RPMI8226 (cell line): ENCODE measurements at places on chromosomes 4 and X.

DNA sequence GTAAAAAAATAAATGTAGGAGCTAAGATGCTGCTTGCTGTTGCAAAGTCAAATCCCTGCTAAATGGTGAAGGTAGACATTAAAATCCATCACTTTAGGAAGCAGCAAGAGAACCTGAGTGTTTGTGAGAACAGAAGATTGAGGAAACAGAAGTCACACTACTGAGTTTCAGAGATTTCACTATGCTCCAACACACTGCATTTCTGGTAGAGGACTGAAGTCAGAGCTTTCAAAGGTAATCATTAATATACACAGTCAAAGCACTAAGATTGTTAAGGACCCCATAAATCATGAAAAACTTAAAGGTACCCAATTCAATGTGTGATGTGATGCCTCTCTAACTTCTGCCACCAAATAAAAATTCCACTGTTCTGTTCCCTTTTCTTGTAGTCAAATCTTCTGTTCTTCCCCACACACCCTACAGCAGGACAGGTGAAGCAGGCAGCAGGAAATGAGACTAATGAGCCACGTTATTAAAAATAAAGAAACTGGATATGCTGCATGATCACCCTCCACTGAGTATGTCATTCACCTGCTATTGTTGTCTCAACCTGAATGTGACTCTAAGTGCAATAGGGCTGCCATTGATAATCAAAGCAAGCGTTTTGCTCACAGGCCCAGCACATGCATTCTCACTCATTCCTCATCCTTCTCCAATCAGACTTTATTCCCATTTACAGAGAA, 28.9 kb upstream of the APELA start:
- DNase-seq: no peak

GRCh38 chr4:4603592-4603991, 61.7 kb upstream of the STX18 start:
- DNase-seq: no peak

- no peak for DNase-seq
These were observed 181.6 kb downstream of the LARP7 start for GRCh38 chr4:112818594-112818965.

DNA sequence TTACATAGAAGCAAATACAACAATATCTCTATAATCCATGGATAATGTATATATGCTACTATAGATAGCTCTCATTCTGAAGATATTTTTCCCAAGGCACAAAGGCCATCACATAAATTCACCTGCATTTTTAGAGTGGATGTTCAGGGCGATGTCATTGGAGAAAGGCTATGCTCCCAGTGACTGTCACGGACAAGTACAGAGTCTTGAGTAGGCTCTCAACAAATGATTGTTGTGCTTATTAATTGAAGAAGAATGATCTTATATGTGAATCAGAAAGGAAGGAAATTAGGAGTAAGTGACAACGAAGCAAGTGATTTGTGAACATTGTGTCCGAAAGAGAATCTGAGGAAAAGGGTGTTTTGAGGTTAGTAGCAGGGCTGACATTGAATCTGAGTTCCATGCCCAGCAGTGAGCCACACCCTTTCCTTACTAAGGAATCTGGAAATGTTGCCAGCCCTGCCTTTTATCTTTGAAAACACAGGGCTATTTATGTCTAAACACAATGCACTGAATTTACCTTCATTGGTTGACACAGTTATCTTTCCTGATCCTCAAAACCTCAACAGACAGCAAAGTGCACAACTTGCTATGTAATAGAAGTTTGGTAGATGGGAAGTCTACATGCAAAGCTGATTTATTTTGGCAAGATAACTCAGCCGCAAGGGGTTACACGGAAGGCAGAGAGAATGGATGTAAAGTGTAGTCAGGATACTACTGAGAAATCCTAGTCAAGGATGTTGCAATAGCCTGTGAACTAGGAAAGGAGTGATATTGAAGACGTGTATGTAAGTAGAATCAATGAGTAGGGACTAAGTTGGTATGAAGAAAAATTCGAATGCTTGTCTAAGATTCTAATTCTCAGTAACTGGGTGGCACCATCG, 50.4 kb downstream of the SORBS2 start:
- no peak for DNase-seq

- no peak for DNase-seq
These were observed 70.9 kb downstream of the MAGEB5 start for GRCh38 chrX:26286836-26287235.

GRCh38 chr4:187383181-187383580, 612.4 kb upstream of the ZFP42 start:
- no peak for DNase-seq

DNA sequence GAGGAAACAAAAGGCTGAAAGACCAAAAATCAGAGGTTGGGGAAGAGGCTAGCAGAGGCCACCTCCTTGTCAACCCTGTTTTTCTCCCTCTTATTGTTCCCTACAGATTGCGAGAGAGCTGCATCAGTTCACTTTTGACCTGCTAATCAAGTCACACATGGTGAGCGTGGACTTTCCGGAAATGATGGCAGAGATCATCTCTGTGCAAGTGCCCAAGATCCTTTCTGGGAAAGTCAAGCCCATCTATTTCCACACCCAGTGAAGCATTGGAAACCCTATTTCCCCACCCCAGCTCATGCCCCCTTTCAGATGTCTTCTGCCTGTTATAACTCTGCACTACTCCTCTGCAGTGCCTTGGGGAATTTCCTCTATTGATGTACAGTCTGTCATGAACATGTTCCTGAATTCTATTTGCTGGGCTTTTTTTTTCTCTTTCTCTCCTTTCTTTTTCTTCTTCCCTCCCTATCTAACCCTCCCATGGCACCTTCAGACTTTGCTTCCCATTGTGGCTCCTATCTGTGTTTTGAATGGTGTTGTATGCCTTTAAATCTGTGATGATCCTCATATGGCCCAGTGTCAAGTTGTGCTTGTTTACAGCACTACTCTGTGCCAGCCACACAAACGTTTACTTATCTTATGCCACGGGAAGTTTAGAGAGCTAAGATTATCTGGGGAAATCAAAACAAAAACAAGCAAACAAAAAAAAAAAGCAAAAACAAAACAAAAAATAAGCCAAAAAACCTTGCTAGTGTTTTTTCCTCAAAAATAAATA, 179.9 kb downstream of the AR start:
- DNase-seq: no peak

DNA sequence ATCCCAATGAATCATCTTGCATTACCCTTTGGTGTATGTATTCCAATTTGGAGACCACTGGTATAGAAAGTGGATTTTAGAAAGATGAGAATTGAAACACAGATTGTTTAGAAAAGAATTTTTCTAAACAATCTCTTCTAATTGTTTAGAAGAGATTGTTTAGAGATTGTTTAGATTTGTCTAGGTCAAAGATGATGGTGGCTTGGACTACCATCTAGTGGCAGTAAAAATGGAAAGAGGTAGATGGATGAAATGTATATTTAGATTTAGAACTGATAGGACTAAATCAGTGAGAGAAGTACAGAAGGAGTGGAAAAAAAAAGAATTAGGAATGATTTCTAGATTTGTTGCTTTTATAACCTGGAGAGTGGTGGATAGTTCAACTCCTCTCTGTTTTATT, 70.6 kb downstream of the ARSJ start:
- DNase-seq: no peak

GRCh38 chr4:55488716-55489115, 58.0 kb downstream of the CLOCK start:
- no peak for DNase-seq

- peak; percentile 70 for DNase-seq
These were observed at the start of gene ARMCX6 for GRCh38 chrX:101617211-101618191. ARMCX6 (minus strand) TSS chrX:101618000; CDS start chrX:101616620, 1,380 bp downstream.

DNA sequence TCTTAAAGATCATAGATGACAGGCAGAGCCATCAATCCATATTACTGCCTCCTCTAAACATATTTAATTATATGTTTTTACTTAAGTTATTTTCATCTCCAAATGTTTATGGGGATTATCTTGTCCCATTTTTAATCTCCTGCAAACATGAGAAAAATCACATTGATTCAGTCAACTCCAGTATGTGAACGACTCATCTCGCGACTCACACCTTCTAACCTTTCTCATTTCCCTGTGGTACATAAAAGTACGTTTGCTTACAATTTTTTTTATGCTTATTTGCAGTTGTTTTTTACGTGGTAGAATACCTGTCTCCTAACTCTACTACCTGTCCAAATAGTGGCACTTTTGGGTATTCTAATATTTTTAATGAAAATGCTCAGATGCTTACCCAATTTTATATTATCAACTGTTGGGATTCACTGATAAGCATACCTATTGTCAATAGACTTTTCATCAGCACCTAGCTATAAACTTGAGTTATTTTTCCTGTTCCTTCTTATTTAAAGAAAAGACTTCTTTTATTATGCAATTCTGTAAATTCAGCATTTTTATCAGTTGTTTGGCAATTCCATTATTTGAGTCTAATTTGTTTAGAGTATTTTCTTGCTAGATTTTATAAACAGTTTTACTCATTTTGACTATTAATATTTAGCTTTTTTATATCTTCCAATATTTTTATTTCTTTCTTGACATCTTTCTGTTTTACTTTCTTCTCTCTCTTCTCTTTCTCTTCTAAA, 276.6 kb downstream of the ANK2 start:
- DNase-seq: no peak

DNA sequence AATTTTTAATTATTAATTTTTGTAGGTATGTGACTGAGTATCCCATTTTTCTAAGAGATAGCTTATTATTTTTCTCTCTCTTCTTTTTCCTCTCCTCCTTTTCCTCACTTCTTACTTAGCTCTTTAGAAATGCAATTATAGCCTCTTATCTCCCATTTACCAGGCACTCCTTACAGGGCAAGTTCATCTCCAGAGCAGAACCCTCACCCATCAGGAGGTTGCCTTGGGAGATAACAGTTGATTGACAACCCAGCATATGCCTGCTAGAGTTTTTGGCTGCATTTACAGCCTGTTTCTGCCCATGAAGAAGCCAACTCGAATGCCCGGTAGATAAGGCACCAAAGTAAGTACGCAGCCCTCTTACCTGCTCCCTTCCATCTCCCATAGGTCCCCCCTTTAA, 572.9 kb upstream of the ZFP42 start:
- DNase-seq: no peak

GRCh38 chr4:122855353-122855890, 28.8 kb downstream of the FGF2 start:
- DNase-seq: no peak

DNA sequence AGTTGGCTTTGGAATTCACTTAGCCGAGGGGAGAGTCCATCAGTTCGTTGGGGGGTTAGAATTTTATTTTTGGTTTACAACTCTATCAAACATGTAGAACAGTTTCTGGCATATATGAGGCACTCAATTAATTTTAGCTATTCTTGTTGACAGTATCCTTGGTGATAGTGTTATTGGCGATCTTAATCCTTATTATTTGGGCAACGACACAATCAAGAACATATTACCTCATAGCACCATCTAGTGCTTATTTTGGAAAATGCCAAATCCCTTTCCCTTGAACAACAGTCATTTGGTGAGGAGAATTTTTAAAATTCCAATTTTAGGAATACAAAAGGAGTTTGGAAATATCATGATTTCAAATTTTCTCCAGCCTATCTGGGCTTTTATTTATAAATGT, 17.9 kb upstream of the PGRMC1 start:
- DNase-seq: no peak

DNA sequence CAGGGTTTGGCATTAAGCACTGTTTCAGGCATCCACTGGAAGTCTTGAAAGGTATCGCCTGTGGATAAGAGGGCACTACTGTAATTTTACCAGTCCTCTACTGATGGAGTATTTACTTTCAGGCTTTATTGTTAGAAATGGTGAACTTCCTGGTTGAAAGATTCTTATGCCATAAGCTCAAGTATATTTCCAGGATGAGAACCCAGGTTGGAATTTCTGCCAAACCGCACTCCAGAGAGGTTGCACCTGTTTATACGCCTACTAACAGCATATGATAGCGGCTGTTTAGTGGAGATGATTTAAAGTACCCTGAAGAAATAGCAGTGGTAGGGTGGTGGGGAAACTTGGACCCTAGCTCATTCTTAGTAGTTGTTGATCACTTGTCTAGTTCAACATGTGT, 9.9 kb downstream of the FNIP2 start:
- DNase-seq: no peak

DNA sequence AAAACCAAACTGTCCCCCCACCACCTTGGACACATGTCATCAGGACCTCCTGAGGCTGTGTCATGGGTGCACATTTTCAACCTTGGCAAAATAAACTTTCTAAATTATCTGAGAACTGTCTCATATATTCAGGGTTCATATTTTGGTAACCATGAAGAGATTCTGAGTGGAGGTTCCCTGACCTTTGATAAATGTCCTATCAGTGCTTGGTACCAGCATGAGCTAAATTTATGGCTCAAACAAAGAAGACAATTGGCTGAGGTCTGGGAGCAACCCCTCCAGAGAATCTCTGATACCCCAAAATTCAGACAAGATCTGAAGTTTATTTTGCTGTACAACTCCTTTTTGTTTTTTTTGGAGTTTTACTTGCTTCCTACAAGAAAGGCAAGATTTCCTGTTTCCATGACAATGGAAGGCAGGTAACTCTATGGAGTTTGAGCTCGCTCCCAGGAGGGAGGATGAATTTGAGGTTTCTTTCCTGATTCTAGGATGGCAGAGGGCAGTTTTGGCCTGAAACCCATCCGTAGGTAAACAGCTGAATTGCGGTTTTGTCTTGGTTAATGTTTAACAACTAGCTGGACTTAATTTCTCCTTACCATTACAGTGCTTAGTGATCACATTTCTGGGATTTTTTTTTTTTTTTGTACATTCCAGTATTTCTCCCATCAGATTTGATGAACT, 14.5 kb downstream of the UGT2B15 start:
- no peak for DNase-seq

GRCh38 chr4:8323947-8324555, 54.5 kb downstream of the HTRA3 start:
- no peak for DNase-seq

DNA sequence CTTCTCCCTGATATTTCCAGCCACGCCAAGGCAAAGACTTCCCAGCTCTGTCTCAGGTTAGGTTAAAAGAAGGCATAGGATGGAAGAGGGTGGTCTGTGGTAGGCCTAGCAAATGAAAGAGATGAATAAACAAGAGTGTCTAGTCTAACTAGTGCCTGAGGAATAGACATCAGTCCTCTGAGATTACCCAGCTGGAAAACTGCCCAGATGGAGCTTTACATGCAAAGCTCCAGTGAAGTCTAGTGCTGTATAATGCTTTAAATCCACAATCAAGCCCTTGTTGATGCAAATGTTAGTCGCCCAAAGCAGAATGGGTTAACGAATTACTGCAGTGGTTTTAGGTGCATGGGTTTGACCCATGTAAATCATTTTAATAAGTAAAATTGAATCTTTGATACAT, 24.8 kb upstream of the GUCY1B1 start:
- no peak for DNase-seq

DNA sequence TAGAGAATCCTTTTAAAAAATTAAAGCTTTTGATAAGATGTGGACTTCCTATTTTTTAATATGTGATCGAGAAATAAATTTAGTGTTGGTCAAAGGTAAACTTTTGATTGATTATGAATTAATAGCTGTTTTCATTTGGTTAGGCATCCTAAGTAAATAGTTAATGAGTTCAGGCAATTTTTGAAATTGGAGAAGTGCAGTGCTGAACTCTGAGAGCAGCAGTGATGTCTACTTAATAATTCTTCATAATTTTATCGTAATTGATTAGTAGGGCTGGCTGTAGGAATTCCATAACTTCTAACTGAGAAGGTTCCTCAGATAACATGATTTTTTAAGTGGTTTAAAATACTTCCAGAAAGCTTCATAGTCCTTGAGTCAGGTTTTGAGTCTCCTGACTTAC, 1.5 kb downstream of the MND1 start:
- DNase-seq: no peak

GRCh38 chrX:109374262-109374960, 107.5 kb downstream of the GUCY2F start:
- DNase-seq: no peak
